ENCODE measurements at places on chromosomes 6 and 20.
A peak's percentile ranks its signal among the peaks of the same experiment; 100 is the strongest.

GRCh38 chr6:124190256-124190655, 386.6 kb downstream of the NKAIN2 start:
- no peak for DNase-seq

GRCh38 chr6:82711105-82711827, 347.6 kb downstream of the TPBG start:
- DNase-seq = no peak

DNA sequence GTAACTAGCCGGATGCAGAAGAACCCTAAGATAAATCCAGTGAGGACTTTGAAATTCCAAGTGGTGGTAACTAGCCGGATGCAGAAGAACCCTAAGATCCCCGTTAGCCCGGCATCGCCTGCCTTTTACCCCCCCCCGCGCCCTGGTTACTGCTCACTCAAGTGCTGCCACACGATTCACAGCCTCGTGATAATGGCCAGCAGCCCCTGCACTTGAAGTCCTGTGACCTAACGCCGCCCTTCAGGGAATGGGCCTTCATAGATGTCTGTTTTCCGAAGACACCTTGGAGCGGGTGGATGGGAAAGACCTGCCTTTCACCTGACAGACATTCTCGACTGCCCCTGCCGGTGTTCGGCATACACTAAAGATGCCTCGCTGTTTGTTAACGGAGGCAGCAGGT, 127.9 kb downstream of the HUS1B start:
- DNase-seq = no peak

- DNase-seq = no peak
Measured at GRCh38 chr6:131947986-131948661, 3.0 kb downstream of the CCN2 start.

DNA sequence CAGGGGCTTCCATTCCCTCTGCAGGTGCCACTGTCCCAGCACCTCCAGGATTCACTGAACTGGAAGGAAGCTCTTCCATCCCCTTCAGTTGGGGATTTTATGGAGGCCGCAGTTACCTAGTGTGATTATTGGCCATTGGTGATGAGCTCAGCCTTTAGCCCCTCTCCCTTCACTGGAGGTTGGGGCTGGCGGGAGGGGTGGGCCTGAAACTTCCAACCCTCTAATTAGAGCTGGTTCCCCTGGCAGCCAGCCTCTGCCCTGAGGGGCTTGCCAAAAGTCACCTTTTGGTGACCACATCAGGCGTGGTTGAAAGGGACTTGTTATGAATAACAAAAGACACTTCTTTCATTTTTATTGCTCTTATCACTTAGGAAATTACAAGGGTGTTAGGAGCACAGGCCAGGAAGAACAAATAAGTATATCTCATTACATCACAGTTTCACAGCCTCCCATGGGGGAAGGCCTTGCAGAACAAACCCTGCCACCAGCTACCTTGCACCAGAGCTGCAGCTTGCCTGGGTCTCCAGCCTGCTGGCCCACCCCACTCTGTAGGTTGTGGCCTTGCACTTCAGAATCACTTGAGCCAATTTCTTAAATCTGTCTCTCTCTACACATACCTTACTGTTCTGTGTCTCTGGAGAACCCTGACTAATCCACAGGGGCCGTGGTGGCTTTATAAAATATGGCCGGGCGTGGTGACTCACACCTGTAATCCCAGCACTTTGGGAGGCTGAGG, 5.0 kb downstream of the PYGB start:
- no peak for DNase-seq

GRCh38 chr20:44790638-44791393, 19.5 kb downstream of the RIMS4 start:
- no peak for DNase-seq

GRCh38 chr20:64077094-64077493, 2.2 kb downstream of the RGS19 start:
- DNase-seq = peak; percentile 84

GRCh38 chr20:36591854-36592641, 13.5 kb upstream of the RAB5IF start:
- no peak for DNase-seq

- DNase-seq = no peak
Measured at GRCh38 chr6:145406783-145407182, 328.5 kb downstream of the EPM2A start.

DNA sequence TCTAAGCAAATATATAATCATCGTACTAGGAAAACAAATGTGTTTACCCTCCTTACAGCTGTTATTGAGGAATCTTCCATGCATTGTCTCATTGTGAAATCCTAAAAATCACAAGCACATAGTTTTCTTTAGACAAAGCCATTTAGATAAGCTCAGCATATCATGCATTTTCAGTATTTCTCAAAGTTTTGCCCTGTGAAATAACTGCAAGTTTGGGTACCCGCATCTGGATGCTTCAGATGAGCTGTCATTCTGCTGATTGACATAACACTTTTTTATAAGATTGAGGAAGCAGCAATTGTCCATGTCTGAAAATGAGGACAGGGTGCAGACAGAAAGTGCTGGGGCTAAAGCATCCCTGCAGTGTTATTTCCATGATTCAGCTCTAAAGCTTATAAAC, 96.2 kb downstream of the IYD start:
- DNase-seq = no peak

DNA sequence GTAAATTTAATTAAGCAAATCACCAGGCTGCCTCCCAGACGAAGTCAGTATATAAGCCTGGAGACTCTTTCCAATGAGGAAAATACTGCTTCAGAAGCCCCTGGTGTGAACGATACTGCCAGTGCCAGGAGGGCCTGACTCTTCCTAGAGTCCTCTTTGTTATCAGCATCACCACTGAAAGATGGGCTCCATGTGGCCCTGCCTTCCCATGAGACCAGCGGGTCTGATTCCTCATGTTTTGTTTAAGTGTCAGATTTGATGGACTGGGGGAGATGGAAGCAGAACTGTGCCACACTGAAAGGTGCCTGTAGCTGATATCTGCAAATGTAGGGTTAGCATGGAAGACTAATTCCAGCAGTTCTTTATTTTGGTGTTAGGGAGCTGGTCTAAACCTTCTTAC, 7.9 kb downstream of the NQO2 start:
- no peak for DNase-seq

GRCh38 chr6:145017516-145017915, 717.8 kb downstream of the EPM2A start:
- DNase-seq = no peak

DNA sequence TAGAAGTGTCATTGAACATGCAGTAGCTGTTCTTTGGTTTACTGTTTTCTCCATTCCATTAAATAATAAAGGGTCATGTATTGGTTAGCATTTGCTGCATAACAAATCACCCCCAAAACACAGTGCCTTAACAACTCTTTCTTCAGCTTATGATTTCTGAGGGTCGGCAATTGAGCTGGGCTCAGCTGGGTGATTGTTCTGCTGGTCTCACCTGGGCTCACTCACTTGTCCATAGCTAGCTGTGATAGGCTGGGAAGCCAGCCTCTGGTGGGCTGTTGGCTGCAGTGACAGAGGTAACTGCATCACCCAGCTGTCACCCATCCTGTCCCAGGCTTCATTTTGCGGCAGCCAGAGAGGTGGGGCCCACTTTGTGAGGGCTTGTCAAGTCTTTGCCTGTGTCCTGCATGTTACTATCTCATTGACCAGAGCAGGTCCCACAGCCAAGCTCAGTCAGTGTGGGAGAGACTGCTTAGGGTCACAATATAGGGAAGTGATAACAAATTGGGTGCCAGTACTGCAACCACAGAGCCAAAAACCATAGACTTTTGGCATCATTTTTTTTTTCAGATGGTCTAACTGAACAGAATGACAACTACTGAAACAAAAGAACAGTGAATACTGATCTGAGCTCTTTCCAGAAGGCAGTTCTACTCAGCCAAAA, 76.9 kb downstream of the SYNDIG1 start:
- no peak for DNase-seq

- DNase-seq = no peak
Measured at GRCh38 chr20:57464642-57465211, 60.2 kb downstream of the CTCFL start.

DNA sequence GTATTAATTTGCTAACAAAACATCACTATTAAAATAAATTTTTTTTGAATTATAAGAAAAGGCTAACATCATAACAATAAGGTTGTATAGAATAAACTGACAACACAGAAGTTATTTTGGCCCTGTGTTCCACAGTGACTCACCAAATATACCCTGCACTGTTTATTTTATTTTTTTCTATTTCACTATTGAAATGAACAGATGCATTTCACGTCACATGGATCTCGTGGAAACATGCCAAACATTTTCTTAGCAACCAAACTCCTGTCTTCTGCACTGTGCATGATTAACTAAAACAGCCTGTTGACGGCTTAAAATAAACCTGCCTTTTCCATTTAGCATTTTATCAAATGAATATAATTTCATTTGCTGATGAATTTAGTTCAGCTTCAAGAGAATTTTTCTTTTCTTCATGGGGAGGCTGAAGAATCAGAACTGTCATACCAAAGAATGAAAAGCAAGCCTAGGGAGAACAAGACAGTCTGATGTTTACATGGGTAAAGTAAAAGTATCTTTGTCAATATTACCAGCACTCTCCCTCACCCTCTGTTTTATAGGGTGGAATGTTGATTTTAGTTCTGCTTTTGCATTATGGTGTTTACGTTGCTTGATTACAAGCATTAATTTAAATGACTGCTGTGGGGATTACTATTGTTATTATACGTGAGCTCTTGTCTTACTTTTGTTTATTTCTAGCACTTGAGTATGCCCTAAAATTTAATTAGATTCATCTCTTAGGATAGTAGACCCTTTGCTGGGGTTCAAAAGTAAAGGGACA, 115.3 kb downstream of the LCA5 start:
- DNase-seq = no peak

GRCh38 chr20:20525214-20525613, 157.3 kb downstream of the INSM1 start:
- no peak for DNase-seq

GRCh38 chr6:93366506-93366905, 52.9 kb downstream of the EPHA7 start:
- DNase-seq = no peak

GRCh38 chr6:5412017-5412416, 150.7 kb downstream of the FARS2 start:
- DNase-seq = no peak

- no peak for DNase-seq
Measured at GRCh38 chr6:3966426-3966825, 112.5 kb downstream of the FAM217A start.

- no peak for DNase-seq
Measured at GRCh38 chr20:15265581-15266309, 928.3 kb upstream of the FLRT3 start.

DNA sequence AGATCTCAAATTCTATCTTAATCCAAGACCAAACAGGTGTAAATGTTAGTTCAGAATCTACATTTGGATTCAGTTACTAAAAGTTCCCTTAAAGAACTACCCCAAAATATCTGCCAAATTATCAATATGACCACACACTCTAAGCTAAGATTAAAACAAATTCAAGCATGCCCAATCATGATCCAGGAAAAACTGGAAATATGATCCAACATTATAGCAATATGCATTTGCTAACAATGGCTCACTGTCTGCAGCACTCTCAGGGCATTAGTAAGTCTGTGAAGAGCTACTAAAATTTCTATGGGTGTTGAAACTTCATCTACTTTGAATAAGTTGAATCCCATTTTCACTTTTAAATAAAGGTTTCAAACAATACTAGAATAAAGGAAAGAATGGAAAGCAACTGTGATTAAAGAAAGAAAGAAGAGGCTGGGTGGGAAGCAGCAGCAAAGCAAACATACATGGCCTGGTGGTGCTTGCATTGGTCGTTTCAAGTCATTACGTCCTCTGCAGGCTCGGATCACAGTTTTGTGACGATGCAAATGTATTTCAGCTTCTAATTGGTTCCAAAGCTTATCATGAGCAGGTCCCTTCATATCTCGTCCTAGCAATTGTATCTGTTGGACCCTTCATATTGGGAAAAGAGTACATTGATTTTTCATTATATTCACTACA, 29.2 kb downstream of the GOPC start:
- DNase-seq = no peak

GRCh38 chr20:41992481-41992880, 374.3 kb upstream of the CHD6 start:
- DNase-seq = no peak

GRCh38 chr20:50868509-50869495, 62.4 kb downstream of the ADNP start:
- DNase-seq = no peak

- no peak for DNase-seq
Measured at GRCh38 chr20:51062065-51062464, 39.2 kb upstream of the KCNG1 start.

GRCh38 chr20:62042025-62042820, 23.5 kb downstream of the TAF4 start:
- no peak for DNase-seq

- DNase-seq = no peak
Measured at GRCh38 chr20:4141291-4142240, 126.2 kb upstream of the RNF24 start.

- DNase-seq = no peak
Measured at GRCh38 chr6:166757232-166758135, 130.4 kb upstream of the RPS6KA2 start.

DNA sequence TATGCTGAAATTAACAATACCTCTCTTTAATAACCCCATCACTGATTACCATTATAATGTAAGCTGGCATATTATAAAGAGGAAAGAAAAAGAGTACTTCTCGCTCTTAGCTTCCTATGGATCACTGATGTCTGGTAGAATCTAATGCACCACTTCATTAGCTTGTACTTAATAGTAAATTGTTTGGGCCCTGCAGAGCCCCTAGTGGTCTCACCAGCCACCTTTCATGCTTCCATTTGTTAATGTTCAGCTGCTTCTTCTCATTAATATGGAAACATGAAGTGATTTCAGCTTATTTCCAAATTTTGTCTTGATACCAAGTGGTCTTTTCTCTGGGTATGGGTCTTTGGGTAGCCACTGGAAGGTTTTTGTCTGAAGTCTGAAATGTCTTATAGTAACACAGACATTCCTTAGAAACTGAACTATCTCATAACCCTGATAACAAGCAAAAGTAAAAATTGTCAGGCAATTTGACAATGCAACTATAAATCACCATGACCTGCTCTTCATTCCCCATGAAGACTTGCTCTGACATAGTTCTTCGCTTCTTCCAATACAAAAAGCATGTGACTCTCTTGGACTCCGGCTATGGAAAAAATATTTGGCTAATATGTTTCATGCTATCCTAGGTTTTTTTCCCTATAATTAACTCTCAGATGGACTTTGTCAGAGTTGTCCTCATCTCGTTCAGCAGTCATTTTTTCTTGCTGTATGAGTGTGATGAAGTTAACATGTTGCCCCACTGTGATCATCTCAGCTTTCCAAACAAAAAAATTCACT, 395.8 kb upstream of the MARCKS start:
- DNase-seq = no peak

DNA sequence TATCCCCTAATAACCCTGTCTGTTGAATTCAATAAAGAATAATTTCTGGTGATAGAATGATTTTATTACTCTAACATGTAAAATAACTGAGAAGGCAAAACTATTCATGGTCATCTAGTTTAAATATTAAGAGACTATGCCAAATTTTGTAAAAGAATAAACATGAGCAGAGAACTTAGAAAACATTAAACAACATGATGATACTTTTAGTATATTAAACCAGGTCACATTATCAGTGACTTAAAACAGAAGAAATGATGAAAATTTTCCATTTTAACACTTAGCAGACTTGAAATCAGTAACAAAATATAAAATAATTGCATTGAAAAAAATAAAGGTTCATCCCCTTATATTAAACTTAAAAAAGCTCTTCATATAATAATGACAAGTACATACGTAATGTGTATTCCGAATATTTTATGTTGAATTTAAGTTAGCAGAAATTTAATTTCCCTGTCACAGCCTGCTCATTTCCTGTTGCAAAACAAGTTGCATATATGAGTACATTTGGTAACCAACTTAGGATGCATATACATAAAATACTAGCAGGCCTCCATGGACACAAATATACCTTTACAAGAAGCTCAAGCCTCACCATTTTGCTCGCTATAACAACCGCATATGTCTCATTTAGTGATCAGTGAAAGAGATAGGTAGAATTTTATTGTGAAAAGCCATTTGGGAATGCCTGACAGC, 40.6 kb downstream of the DTNBP1 start:
- DNase-seq = no peak

Data from GDM1 (cell line).